ENCODE measurements at places on chromosomes 2 and 18.

DNA sequence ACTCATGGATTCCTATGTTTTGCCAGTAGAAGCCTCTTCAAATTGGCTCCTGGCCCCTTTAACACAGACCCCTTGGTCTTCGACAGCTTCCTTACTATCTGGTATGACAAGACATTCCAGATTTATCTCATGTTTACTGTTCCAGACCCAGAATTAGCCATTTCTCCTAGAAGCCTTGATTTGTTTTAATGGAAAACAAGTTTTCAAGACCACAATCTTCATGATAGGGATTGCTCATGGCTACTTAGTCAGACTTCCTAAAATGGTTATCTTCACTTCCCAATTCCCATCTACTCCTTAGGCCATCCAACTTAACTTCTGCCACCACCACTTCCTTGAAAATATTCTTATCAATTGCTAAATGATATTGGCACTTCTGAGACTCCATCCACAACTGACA, 63.2 kb downstream of the TTC32 start:
- no peak for DNase-seq

- DNase-seq: no peak
Observed at GRCh38 chr18:40473221-40474029, 1481.6 kb upstream of the PIK3C3 start.

GRCh38 chr2:23410596-23410995, 25.6 kb downstream of the KLHL29 start:
- DNase-seq: no peak

DNA sequence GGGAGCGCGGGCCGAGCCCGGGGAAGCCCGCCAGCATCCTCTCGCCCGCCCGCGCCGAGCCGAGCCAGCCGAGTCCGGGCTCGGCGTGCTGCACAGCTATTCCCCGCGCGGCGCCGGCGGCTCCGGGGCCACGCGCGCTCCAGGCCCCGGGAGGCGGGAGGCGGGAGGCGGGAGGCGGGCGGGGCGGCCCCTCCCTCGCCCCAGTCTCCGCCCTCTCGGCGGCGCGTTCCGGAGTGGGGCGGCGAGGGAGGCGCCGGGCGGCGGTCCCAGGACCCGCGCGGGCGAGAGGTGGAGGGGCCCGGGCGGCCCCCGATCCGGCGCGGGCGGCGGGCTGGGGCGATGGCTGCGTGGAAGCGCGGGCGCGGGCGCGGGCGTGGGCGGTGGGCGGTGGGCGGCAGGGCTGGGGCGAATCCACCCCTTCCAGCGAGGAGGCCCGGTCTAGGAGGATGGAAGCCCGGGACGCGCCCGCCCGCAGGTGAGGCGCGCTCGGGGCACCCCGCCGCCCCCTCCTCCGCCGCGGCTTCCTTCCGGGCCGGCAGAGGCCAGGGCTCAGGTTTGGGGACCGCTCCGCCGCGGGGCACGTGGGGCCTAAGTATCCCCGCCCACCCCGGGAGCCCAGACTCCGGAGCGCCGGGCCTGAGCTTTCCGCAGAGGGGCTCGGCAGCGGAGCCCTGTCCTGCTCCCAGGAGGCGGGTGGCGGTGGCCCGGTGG, at the start of gene ADCY3:
Gene ADCY3, minus strand, starts transcription at position 140 of the 711 bp plus-strand sequence. CDS start 1,250 bp downstream, outside the sequence.
- no peak for DNase-seq

DNA sequence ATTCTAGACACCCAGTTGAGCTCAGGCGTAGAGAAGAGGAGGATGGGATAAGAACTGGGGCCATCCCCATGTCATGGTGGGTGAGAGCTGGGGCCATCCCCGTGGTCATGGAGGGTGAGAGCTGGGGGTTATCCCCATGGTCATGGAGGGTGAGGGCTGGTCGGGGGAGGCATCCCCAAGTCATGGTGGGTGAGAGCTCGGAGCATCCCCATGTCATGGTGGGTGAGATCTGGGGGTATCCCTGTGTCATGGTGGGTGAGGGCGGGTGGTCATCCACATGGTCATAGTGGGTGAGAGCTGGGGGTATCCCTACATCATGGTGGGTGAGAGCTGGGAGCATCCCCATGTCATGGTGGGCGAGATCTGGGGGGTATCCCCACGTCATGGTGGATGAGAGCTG, 52.5 kb downstream of the IL1RL2 start:
- no peak for DNase-seq

- no peak for DNase-seq
Observed at GRCh38 chr18:22523481-22523880, 105.8 kb upstream of the CTAGE1 start.

- no peak for DNase-seq
Observed at GRCh38 chr2:12935222-12935621, 218.5 kb downstream of the TRIB2 start.

GRCh38 chr2:161580426-161580825, 43.8 kb upstream of the SLC4A10 start:
- DNase-seq: no peak

GRCh38 chr2:173831312-173832229, 133.6 kb downstream of the SP3 start:
- no peak for DNase-seq

DNA sequence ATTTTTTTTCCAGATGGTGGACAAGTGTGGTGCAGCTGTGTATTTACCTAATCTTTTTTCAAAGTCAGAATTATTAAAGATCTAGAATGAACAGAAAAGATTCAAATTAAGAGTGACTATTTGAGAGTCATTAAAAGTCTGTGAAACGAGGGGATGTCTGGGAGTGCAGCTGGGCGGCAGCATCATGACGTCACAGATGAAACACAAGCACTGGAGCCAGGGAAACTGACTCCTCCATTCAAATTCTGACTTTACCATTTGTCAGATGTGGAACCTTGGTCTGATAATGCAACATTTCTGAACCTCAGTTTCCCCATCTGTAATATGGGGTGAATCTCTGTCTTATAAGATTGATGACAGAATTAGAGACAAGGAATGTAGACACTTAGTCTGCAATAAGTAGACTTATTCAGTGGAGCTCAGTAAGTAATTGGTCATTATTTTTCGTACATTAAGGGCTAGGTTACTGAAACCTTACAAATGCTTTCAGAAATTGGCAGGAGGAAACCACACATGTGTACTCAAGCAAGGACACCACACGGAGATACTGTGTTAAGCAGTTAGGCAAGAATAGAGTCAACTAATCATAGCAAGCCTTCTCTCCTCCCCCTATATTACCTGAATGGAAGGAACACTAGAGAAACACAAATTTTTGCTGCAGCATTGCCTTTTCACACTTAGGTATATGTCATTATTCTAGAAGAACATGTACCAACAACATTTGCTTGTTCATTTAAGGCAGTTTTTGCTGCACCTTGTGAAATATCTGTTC, 27.8 kb upstream of the CXXC1 start:
- no peak for DNase-seq

- DNase-seq: no peak
Observed at GRCh38 chr18:58269931-58270330, 225.9 kb downstream of the NEDD4L start.

- no peak for DNase-seq
Observed at GRCh38 chr2:85309699-85310321, 18.0 kb downstream of the TGOLN2 start.

GRCh38 chr18:7766817-7767216, 199.7 kb downstream of the PTPRM start:
- DNase-seq: no peak

GRCh38 chr2:134980639-134981038, 62.0 kb downstream of the CCNT2 start:
- no peak for DNase-seq

- no peak for DNase-seq
Observed at GRCh38 chr2:150733051-150733618, 245.7 kb upstream of the RND3 start.

GRCh38 chr18:62368100-62368499, 43.0 kb downstream of the TNFRSF11A start:
- DNase-seq: no peak

- no peak for DNase-seq
Observed at GRCh38 chr2:167509586-167509985, 621.3 kb downstream of the XIRP2 start.

- no peak for DNase-seq
Observed at GRCh38 chr2:173865971-173866873, 99.0 kb downstream of the SP3 start.

- no peak for DNase-seq
Observed at GRCh38 chr2:150526827-150527226, 39.4 kb upstream of the RND3 start.

DNA sequence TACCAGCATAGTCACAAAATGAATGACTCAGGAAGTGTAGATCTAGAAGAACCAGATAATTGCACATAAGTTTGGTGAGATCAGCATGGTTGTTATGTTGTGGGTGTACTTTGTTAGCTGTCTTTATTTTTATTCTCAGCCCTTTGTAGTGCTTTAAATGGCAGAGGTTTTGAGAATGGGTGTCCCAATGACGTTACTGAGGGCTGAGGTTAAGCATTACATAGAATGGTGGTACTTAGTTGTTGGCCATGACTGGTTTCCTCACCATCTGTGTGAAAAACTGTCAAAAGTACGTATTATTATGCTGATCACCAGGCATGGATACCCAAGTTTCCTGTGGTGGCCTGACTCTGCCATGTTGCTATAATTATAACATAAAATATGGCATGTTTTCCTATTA, 165.8 kb downstream of the UBE2E3 start:
- no peak for DNase-seq

GRCh38 chr18:36311026-36311570, 13.6 kb downstream of the FHOD3 start:
- no peak for DNase-seq

GRCh38 chr2:141930803-141931202, 200.0 kb downstream of the LRP1B start:
- no peak for DNase-seq

DNA sequence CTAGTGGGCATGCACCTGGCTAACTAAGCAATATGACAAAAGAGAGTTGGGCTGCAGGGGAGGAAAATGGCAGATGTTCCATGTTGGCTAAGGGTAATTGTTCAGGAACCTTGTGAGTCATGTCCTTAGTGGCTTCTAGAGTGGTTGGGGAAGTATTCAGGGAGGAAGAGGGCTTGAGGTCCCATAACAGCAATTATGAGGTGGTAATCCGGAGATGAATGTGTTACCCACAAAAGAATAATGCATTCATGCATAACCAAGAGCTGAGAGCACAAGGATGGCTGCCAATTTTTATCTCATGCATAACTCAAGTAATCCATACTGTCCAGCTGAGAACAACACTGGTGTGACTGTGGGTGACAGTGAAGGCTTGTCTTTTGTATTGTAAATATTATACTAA, 42.9 kb downstream of the TMEFF2 start:
- DNase-seq: no peak

DNA sequence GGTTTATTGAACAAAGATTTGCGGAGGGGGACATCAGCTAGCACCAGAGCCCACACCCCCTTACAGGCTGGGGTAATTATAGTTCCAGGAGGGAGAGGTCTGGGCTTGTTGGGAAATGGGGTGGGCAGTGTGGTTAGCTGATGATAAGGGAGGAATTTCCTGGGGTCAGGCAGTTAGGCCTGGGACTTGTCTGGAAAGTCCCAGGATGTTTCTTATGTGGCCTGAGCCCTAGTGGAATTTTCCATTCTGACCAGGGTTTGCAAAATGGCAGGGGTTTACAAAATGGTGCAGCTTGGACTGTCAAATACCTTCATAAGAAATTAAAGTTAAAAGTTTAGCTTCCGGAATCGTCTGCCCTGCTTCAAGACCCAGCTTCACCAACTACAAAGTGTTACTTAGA, 199.1 kb downstream of the FBXO15 start:
- DNase-seq: no peak

DNA sequence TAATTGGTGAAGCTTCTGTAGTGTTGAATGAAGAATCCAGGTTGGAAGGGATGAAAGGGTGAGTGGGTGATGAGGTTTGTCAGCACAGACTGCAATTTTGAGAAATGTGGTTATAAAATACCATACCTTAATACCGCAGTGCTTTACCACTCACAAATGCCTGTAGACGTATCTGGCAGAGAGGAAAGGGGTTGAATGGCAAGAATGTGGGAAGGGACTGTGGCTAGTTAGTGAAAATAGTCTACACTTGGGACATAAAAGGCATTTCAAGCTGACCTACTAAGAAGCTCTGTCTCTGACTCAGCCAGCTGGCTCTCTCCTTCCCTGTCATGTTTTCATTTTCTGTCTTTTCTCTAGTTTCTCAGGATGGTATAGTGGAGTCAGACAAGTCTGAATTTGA, 25.1 kb downstream of the CDK15 start:
- no peak for DNase-seq

GRCh38 chr2:161839926-161840325, 215.7 kb downstream of the SLC4A10 start:
- peak; percentile 84 for DNase-seq

DNA sequence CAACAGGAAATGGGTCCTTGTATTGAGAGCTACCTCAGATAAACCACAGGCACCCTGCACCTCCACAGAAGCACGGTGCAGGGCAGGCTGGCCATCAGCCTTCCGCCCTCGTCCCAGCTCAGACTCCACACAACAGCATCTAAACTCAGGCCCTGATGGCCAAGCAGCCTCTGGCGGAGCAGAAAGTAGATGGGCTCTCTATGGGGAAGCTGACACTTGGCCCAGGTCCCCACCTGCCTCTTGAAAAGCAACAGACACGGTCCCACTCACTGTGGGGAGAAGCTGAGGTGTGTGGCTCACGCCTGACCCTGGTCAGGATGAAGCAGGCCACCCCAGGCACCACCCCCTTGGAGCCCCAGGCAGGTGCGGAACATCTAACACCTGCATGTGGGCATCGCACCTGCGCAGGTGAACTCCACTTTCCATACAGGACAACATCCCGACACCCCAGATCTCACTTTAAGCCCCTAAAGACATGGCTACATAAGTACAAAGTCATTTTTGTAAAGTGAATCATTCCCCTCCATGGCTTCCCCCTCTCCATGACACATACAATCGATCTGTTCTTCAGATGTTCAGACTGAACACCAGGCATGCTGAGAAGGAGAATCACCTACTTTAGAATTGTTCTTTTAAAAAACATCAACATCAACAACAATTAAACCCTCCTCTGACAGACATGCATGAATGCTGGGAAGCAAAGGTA, 208.4 kb downstream of the ZBTB7C start:
- DNase-seq: no peak

- DNase-seq: no peak
Observed at GRCh38 chr2:161139098-161139987, 20.9 kb upstream of the TANK start.

- no peak for DNase-seq
Observed at GRCh38 chr18:3454365-3455089, 4.6 kb downstream of the TGIF1 start.

DNA sequence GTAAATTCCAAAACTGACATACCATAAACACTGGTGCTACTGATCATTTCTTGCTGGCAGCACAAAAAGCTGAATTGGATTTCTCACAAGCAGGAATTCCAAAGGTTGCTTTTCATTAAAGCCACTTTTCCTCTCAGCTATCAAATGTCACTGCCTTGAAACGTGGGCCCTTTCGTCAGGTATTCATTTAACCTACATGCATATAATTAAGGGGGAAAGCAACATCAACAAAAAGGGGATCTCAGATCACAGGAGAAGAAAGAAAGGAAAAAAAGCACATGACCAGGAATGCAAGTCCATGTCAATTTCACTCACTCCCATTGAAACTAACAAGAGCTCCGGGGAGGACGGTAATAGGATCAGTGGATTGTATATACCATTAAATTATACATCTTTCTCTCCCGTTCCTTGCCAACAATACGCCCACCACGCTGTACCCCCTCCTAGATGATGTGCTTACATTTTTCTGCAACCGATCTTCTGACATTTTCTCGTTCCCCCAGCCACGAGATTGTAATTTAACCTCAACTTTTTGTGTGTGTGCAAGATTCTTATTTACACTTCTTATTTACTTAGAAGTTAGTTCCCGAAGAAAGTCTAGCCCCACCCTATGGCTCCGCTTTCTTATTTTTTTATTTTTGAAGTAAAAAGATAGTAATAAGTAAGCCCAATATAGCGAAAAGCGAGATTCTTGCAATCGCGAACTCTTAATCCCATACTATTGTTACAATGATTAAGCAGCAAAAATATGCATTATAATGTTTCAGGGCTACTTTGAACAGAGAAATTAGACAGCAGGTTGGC, 725 bp downstream of the FIGN start:
- peak; percentile 69 for DNase-seq
